ENCODE measurements at places on chromosomes 16 and 17.
A peak's percentile ranks its signal among the peaks of the same experiment; 100 is the strongest.

DNA sequence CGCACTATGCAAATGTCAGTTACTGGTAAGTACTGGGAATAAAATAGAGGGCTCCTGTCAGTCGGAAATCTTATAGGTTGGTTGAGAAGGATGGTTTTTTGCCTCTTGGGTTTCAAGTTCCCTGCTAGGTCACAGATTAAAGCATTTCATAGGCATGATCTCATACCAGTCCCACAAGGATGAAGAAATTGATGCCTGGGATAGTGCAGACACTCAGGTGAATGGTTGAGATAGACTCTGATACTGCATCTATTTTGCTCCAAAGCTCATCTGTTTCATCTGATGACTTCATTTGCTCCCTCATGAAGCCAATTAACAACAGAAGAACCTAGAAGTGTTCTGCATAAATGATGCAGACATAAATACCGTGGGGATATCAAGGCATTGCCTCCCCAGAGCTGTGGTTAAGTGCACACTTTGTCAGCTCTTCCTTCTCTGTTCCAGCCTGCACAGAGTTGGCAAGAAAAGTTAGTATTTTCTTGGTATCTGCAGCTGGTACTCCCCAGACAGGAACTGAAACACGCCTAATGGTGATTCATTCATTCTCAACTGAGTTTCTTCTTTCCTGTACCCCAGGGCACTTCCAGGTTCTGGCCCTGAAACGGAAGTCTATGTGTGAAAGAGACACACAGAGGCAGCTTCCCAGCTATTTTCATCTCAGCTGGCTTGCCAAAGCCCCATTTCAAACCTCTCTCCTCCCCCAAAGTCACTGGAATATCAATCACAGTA is 418.3 kb upstream of the SALL1 start:
- no peak for DNase-seq

GRCh38 chr17:49616601-49617131 is 41.0 kb downstream of the NXPH3 start:
- no peak for DNase-seq

DNA sequence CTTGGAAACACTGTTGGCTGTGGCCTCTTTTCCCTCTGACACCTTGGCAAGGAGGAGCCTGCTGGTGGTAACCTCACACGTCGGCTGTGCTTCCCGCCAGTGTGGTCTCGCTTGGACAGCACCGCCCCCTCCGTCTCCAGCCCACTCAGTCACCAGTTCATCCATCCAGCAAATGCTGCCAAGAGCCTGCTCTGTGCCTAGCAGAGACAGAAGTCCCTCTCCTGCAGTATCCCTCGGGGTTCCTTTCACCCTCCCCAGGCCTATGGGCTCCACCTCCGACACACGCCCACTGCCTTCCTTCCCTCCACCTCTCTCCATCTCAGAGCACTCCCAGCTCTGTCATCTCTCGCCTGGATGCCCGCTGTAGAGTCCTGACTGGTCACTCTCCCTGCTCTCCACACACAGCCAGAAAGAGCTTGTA is 12.3 kb downstream of the CACNG4 start:
- peak; percentile 9 for DNase-seq

DNA sequence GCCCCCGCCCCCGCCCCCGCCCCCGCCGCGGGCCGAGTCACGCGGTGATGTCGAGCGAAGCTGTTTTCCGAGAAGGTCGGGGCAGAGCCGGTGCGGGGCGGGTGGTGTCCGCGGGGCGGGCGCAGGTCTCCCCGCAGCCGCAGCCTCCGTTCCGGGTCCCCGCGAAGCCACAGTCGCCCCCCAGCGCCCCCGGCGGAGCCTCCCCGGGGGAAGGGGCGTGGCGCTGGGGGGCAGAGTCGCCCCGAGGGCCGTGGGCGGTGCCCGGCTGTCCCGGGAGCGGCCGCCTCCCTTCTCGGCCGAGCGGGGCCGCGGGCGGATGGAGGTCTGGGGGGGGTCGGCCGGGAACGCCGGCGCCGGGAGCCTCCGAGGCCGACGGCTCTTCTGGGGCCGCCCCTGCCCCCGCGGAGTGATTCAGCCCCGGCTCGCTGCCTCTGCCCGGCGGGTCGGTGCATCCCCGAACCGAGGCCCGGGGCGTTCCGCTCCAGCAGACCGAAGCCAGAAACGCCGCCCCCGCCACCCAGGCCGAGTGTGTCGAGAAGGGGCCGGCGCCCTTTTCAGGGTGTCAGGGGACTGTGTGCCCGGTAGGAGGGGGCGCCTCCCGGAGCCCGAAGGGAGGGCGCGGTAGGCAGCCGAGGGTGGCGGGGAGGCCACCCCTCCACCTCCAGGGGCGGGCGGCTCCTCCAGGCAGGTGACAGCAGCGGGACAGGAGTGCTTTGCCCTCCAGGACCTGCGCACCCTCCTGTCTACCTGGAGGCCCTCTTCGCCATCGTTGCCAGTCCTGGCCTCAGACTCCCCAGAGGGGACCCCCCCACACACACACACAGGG is 1.7 kb downstream of the METRNL start:
- peak; percentile 40 for DNase-seq

GRCh38 chr17:60423865-60424264 is 1.6 kb downstream of the CHCT1 start:
- DNase-seq = no peak

DNA sequence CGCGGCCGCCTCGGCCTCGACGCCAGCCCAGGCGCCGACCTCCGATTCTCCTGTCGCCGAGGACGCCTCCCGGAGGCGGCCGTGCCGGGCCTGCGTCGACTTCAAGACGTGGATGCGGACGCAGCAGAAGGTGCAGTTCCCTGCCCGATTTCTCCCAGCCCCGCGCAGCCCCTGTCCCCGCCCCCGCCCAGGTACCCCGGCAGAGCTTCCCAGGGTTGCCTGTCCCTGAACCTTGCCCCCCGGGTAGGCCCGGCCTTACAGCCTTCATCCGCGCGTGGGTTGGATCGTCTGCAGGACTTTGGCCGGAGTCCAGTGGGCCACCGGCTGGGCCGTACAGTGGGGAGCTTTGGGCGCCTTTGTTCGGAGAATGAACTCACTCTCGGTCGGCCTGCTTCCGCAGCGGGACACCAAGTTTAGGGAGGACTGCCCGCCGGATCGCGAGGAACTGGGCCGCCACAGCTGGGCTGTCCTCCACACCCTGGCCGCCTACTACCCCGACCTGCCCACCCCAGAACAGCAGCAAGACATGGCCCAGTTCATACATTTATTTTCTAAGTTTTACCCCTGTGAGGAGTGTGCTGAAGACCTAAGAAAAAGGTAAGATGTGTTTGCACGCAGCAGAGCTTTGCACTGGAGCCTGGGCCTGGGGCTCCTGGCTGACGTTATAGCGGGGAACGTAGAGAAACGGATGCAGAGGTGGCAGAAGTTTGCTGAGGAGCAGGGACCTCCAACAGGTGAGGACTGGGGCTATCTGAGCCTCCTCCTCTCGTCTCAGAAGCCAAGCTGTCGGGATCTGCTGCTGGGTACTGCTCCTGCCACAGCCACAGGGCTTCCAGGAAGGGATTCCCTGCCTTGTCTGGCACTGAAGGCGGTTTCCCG is 593 bp downstream of the GFER start:
- DNase-seq = no peak

DNA sequence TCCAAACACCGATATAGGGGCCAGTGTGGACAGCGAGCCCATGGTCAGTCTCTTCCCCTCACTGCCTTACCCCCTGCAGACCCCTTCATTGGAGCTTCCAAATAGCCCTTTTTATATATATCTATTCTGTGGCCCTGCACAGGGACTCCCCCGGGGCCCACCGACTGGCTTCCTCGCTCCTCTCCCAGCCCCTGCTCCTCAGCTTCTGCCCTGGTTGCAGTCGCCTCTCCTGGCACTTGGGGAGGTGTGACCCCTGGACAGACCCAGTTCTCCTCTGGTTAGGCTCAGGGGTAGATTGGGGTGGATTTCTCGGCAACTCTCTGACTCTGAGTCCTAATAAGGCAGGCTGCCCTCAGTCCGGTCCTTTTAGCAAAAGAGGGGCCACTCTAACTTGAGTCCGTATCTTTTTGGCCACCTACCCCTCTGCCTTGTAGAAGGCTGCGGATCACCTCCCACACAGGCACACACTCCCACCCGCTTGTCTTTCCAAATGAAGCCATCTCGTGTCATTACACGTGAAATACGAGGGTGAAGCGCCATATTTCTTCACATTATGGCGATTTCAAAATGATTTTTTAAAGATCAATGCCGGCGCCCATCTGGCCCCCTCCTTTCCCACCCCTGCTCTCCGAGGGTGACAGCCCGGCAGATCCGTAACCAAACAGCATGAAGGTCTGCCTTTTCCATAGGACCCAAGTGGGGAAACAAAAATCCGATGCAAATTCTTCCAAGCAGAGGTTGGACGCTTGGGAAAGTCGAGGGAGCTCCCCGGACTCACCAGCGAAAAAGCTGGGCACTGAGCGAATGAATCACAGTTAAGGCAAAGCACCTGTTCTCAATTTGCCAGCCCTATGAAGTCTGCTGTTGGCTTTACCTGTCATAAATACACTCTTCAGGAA is 1.7 kb upstream of the HOXB9 start:
- DNase-seq = no peak

- no peak for DNase-seq
Measured at GRCh38 chr16:57151369-57151768, 34.5 kb downstream of the PSME3IP1 start.

DNA sequence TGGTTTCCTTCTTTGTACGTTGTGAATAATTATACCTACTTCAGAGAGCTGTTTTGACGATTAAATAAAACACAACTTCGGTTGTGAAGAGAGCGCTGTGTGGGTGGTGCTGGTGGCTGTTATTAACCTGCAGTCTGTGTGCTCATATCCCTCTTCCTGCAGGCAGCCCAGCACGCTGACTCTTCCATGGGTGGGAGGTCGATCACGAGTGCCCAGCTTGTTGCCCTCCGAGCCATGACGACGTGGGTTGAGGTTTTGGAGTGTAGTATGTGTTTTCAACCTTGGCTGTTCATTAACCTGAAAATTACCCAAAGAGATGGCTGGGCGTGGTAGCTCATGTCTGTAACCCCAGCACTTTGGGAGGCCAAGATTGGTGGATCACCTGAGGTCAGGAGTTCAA is 11.3 kb upstream of the GCSH start:
- DNase-seq = peak; percentile 74

- DNase-seq = no peak
Measured at GRCh38 chr16:84029297-84030047, 13.1 kb downstream of the SLC38A8 start.

- DNase-seq = no peak
Measured at GRCh38 chr16:65071433-65072311, 50.2 kb downstream of the CDH11 start.

- no peak for DNase-seq
Measured at GRCh38 chr16:61858988-61859387, 177.2 kb downstream of the CDH8 start.

DNA sequence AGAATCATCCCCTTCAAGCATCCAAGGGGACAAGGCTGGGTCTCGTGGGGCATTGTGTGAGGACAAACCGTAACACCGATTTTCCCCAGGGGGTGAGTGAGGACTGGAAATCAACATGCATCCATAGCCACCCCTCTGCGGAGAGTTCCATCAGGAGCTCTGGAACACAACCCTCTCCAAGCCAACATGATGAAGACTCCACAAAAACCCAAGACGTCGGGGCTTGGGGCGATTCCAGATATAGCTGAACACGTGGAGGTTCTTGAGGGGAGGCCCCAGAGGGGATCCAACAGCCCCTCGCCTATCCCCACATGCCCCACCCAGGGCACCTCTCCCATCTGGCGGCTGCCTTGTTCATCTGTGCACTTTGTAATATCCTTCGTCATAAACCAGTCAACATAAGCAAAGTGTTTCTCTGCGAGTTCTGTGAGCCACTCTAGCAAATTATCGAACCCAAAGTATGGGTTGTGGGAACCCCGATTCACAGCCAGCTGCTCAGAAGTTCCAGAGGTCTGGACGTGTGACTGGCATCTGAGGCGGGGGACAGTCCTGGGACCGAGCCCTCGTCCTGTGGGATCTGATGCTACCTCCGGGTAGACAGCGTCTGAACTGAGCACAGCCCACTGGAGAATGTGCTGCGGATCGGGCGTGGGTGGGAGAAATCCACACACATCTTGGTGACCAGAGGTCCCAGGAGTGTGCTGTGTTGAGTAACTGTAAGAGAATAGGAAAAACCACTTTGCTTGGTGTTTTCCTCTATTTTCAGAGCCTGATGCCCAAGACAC is 55.5 kb downstream of the RPH3AL start:
- no peak for DNase-seq

DNA sequence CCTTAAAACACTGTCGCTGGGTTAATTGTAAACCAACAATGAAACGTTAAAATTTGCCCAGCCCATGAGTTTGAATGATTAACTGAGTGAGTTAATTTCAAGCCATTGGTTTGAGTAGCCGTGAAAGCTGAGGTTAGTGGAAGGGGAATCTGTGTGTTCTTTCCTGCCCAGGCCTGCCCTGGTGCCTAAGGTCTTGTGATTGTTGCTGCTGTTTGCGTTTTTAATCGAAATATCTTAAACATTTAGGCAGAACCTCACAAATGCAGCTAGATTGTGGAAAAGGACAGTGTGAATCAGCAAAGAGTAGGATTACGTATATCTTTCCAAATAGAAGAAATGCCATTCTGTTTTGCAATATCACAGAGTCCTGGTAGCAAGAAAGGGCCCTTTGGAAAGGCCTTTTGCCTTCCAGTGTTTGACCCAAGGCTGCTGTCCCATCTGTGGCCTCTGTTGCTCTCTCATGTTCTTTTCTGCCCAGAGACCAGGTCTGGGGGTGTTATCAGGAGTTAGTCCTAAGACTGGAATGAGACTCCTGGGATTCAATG is 113.8 kb downstream of the MSI2 start:
- DNase-seq = peak; percentile 72

DNA sequence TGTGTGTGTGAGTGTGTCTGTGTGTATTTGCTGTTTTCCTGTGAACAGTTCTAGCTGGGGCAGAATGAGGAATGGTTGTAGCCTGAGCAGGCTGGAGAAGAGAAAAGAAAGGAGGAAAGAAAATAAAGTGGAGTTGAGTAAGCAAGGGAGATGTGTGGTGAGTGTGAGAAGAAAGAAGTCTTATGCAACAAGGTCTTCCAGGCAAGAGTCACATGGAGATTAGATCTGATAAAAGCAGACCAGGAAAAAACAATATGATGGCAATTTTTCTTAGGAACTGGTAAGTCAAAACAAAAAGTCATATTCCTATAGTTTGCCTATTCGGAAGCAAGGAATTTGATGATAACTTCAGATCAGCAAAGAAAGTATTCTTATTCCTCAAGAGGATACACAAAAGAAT is 125.0 kb downstream of the HS3ST3A1 start:
- no peak for DNase-seq
